ENCODE measurements at places on chromosomes 11 and 22. TPM values are rescaled to one million over a fixed set of nuclear protein-coding genes. Genes with fewer than 3 reads are reported as not detected.

DNA sequence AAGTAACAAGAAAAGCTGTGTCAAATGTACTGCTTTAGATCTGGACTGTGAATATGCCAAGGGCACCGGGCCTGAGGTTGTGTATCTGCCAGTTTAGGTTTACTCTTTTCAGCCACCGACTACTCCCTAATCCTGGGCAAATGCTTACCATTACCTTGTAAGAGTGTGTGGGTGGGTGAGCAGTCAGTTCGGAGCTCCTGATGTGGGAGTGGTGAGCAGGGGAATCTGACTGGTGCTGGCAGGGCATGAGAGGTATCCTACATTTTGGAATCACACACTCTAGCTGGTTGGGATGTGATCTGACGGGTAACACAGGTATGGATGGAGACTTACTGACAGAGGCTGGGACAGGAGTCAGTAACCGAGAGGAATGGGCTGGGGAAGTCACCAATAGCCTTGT, 2.6 kb upstream of the FAM180B start:
- no peak for DNase-seq

DNA sequence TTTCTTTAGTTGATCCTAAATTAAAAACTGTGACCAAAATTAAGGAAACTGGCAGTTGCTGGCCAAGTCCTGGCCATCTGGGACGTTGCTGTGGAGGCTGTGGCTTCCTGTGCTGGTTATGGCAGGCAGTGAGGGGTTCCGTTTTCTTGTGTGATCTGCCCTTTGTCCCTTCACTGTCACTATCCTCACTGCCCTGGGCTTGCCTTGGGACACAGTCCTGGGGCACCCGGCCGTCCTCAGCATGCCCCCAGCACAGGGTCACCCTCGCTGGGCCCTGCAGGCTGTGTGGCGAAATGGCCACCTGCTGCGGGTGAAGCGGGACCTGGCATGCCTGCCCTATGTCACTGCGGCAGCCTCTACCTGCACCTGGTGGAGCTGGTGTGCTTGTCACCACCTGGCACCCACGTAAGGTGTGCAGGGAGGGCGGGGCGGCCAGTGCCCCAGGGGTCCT, 52.5 kb upstream of the SLC22A12 start:
- no peak for DNase-seq

- no peak for DNase-seq
Measured at GRCh38 chr22:42938976-42939375, 76.0 kb downstream of the PACSIN2 start.

DNA sequence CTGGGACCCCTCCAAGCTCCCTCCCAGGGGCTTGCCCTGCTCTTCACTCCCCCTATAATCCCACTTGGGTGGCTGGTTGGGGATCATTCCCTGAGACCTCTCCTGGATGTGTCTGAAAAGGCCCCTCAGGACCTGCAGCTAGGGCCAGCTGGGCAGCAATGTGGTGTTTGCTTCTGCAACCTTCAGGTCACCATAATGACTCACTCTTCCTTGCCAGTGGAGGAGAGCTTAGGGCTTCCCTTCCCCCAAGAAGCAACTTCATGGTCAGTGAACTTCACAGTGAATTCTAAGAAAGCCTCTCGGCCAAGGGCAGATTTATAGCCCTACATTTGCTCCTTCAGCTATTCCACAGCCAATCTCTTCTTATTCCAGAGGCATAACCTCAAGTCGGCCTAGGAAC, 45.1 kb upstream of the TSPAN18 start:
- DNase-seq = no peak

GRCh38 chr11:46845440-46845739, 690 bp downstream of the CKAP5 start:
- DNase-seq = no peak

GRCh38 chr11:63769714-63770455, 1.3 kb upstream of the ZFTA start:
- DNase-seq = no peak

- no peak for DNase-seq
Measured at GRCh38 chr22:49503321-49503720, 324.4 kb downstream of the BRD1 start.

- DNase-seq = no peak
Measured at GRCh38 chr11:128066399-128066798, 521.0 kb downstream of the ETS1 start.

DNA sequence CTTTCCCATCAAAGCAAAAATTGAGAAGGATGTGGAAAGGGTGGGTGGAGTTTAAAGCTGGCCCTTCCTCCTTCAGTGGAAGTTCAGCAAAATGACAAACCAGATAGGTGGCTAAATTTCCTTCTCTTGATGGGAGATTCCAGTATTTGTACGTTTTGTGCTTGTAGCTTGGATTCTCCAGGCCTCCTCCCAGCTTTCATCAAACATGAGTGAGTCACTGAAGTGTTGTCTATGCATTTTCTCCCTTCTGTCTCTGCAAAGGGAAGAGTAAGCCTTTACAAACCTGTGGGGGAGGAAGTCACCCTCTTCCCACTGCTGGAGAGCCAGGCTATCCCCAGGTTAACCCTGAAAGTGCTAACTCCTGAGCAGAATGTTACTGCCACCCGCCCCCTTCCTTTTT, 6.4 kb downstream of the MARK2 start:
- no peak for DNase-seq

GRCh38 chr11:76445121-76446084, 585 bp downstream of the EMSY start:
- peak; percentile 76 for DNase-seq

- no peak for DNase-seq
Measured at GRCh38 chr11:110242746-110243145, 53.7 kb downstream of the RDX start.

DNA sequence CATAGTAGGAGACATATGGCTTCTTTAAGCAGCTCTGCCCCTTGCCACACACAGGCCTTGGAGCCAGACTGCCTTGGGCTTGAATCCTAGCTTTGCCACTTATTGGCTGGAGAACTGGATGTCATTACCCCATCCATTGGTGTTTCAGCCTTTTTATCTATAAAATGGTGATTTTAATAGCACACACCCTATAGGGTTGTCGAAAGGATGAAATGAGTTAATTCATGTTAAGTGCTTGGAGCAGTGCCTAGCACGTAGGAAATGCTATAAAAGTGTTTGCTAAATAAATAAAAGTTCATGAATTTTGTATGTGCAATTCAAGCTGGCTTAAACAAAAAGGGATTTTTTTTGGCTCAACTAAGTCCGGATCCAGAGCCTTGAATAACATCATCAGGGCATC, 120.7 kb downstream of the TIMP3 start:
- DNase-seq = no peak

DNA sequence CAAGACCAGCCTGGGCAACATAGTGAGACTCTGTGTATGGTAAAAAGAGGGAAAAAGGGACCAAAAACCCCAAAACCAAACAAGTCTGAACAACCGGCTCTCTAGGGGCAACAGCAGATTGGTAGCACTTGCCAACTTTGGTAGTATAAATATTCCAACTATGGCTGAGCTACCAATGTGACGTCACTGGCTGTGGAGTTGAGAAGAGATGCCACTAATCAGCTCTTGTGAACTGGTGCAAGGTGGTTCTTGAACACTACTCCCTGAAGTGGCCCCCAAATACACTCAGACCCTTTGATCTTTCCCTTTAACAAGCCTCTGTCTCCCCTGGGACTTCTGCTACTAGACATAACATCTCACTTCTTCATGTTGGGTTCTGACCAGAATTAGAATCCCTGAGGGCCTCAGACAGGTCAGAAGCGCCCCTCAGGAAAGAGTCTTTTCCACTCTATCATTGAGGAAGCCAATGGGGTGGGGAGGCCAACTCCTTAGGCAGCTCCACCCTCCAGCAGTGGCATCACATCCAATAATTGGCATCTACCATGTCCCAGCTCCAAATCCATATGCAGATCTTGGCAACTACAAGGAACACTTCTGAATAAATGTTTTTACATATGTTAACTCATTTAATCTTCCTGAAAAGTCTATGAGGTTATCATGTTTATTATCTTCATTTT, 49.2 kb downstream of the RPL27A start:
- no peak for DNase-seq

DNA sequence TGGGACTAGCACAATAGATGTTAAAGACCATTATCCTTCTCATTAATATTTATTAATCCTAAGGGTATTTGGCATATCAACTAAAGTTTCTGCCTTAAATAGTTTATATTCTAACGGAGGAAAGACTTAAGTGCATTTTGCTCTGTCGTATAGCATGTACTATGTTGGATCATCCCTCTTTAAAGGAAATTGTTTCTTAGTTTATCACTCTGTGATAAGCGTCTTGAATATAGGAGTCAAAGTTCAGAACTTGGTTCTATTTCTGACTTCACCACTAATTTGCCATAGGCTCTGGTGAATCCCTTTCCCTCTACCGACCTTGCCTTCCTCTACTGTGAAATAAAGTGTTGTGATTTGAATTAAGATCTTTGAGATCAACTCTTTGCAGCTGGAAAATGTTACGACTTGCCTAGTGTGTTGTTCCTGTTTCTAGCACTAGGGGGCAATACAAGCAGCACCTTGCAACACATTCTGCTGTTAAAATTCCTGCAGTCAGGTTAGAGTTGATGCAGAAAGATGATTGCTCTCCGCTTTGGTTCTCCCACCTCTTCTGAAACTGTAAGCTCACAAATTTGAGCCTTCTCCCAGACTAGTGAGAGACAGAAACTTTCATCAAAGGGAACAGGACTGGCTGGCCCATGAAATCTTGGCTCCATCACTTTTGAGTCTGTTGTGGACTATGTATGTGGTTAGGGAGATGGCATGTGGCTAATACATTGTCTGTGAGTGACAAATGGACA, 27.8 kb upstream of the ZNRF3 start:
- peak; percentile 60 for DNase-seq

Gene BATF2
- total RNA-seq = 1.1 TPM

Gene FAM111A
- 9.5 TPM for total RNA-seq

Gene MDK
- 26.4 TPM for total RNA-seq

Gene UQCC3
- total RNA-seq = 5.0 TPM

Gene CRYBB3
- total RNA-seq = not detected

Gene FKBP2
- 83.4 TPM for total RNA-seq

Gene DEUP1
- total RNA-seq = not detected

Gene PHF21B
- total RNA-seq = 1.4 TPM

Gene PIWIL4
- 3.2 TPM for total RNA-seq

Gene ELMOD1
- 10.4 TPM for total RNA-seq

Gene TRIM64
- total RNA-seq = not detected

Gene SLC16A8
- not detected for total RNA-seq
